ENCODE measurements at places on chromosomes 1 and 21. TPM values are rescaled to one million over a fixed set of nuclear protein-coding genes. Genes with fewer than 3 reads are reported as not detected.

GRCh38 chr21:9767592-9768375 is 753.6 kb upstream of the TPTE start:
- DNase-seq, result no peak

DNA sequence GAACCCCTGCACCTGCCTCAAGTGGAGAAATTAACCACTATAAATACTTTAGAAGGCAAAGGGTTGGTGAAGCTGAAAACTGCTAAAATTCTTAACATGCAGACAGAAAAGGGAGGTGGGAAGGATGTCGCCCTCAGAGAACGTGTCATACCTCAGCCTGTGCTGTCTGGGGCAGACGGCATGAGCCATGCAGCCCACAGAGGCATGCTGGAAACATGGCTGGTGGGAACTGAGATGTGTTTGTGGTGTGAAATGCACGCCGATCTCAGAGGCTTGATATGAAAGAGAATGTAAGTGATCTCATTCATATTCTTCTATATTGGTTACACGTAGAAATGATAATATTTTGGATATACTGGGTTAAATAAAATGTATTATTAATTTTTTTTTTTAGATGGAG is 16.3 kb downstream of the AGPAT3 start:
- no peak for DNase-seq

Gene LDLRAD1
- total RNA-seq, result not detected

DNA sequence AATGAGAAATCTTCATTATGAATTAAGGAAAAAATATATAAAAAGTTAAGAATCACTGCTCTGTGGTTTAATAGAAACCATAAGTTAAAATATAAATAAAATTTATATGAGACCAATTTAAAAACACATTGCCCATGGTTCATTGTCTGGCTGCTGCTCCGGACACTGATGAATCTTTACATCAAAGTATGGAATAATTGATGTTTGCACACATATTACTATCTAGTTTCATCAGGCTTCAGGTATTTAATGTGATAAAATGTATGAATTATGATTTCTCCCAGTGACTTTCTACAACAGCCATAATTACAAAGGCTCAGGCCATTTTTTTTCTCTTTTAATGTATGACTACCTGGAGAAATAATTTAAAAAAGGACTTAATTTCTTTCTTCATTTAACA is 599.1 kb upstream of the PRMT6 start:
- DNase-seq, result no peak

GRCh38 chr1:38803647-38804046 is 55.9 kb downstream of the RRAGC start:
- DNase-seq, result no peak

Gene RPE65
- not detected for total RNA-seq

DNA sequence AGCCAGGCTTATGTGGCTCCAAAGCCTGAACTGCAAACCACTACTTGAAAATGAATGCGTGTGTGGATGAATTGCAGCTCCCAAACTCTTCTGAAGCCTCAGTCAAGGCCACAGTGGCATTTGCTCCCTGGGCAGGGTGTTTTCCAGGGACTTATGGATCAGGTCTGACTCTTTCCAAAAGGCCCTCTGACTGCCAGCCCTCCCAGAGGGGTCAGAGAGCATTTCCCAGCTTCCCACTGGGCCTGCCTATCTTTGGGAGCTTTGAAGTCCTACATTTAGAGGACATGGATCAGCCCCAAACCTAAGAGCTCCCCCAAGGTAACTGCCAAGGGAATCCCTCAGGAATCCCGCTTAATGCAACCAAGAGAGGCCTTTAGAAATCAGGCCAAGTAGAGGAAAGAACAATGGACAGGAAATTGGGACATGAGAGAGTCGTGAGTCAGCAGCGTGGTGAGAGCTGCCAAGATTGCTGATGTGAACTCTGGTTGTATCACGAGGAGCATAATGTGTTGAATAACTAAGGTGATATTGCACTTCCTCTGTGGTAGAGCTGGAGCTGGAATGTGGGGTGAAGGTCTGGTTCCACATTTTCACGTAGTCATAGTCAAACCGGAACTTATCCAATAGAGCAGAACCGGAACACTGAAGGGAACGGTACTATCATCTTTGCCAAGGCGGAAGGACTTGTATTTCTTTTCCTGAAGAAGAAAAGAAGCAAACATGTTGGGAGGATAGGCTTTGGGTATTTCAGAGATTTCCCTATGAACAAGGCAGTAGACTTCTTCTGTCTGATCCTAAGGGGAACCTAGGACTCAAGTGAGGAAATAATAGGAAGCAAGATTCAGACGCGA is 99.4 kb upstream of the JUN start:
- no peak for DNase-seq

GRCh38 chr1:77280962-77281361 is 857 bp upstream of the AK5 start:
- no peak for DNase-seq

DNA sequence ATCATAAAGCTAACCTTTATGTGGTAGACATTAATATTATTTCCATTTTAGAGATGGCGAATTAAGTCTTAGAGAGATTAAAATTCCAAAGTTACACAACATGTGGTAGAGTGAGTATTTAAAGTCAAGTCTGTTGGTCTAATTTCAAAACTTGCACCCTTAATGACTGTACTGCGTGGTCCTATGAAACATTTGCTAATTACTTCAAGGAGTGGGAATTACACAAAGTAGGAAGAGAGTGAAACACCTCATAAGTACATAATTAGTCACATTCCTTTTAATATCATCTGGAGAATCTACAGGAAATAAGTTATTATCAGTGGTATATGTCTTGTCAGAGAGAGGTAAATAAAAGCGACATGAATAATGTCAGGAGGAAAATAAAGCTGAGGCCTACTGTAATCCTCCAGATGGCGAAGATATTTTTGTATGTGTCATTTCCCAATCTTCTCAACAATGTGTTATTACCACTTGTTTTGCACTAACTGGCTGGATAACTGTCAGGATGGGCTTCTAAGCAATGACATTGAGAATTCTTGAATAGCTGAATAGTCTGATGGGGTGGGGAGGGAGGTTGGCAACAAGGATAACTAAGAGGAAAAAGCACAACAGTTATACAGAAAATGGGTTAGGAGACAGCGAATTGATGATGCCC is 95.5 kb downstream of the TNFSF18 start:
- DNase-seq, result no peak

DNA sequence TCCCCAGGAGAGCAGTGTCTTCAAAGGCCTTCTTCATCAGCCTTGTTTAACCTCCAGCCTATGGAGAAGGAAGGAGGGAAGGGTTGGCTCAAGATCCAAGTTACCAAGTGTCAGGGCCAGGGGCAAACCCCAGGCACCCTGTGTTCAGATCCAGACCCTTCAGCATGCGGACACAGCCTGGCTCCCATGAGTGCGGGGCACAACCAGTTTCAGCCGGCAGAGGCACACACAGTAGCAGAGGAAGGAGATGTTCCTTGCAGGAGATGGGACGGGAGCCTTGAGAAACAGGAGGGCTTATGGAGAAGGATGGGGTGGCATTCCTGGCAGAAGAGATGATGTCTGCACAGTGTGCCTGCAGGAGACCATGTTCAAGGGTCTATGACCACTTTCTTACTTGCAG is 161.7 kb upstream of the EDN2 start:
- DNase-seq, result no peak

Gene MNDA
- total RNA-seq, result 0.68 TPM

DNA sequence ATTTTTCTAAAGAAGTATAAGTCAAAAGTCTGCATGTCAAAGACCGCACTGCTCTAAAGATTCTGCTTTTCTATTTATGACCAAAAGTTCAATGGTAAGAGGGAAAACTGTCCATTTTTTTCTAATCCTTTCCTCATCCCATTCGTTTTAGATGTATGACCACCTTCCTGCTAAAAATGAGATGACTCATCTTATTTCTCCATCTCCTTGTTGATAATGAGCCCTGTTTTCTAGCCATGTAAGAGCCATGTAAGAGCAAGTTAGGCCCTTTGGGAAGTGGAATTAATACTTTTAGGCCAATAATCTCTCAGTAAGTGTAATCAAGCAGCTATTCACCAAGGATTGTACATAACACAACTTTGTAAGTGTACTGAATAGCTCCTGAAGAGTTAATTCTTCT is 475.6 kb upstream of the B3GALT2 start:
- no peak for DNase-seq

GRCh38 chr1:41314376-41315145 is 46.7 kb upstream of the FOXO6 start:
- DNase-seq, result no peak

Gene C1orf167
- not detected for total RNA-seq

DNA sequence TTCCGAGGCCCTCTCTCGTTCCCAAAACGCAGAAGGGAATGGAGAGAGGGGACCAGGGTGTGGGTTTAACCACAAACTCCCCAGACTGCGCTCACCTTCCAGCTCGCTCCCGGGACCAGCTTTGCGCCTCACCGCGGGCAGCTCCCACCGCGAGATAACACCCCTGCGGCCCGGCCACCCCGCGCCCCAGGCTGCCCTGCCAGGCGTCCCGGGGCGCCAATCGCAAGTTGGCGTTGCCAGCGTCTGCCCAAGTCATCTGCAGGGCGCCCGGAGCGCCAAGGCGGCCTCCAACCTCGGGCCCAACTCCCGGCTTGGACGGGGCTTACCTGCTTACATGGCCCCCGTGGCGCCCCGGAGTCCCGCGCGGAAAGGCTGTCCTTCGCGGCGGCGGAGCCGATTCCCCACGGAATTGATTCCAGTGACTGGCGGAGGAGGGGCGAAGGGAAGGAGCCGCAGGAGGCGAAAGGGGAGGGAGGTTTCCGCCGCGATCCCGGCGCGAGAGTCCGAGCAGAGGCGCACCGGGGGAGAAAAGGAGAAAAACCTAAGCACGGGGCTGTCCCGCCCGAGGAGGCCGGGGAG is 456 bp downstream of the PTPN14 start:
- DNase-seq, result no peak

Gene HSD3B1
- not detected for total RNA-seq

- no peak for DNase-seq
Measured at GRCh38 chr1:72936942-72937341, 654.6 kb upstream of the NEGR1 start.

DNA sequence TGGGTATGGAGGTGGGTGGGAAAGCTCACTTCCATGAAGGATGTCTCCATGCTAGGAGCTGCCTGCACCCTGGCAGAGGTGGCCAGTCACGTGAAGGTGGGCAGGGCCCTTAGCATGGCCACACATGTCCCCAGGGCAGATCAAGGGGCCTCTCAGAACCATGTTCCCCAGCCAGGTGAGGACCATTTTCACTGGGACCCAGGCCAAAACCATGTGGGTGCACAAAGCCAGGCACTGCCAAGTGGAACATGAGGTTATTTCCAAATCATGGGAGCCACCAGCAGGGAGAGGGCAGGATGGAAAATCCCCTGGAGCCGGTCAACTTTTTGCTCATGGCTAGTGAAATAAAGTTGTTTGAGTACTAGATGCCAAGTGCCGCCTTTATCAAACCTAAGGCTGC is 9.7 kb downstream of the ZNF692 start:
- no peak for DNase-seq

Gene PSMB4
- 224 TPM for total RNA-seq

DNA sequence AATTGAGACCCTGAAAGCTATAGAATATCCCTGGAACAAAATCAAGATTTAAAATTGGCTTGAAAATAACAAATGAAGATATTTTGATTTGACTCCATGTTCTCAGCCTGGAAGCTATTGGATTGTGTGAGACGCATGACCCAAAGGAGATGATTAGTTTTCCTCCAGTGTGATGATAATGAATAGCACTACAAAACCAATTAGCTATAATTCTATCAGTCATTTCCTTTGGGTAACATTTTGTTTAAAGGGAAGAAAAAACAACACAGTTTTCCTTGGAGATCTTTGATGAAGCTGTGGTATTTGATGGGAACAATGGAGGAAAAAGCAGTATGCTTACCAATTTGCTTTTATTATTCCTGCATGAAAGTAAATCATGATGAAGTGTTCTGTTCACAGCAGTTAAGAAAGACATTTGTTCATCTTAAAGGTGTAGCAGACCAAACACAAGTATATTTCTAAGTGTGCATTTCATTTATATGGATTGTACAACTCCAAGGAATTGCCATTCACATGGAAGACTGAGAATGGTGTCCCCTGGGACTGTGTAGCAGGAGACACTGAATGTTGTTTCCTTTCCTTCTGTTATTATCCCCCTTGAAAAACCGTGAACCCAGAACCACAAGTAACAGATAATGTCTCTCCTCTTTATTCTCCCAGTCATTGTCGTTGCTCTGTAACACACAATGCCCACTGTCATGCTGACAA is 111.4 kb downstream of the CACHD1 start:
- no peak for DNase-seq

DNA sequence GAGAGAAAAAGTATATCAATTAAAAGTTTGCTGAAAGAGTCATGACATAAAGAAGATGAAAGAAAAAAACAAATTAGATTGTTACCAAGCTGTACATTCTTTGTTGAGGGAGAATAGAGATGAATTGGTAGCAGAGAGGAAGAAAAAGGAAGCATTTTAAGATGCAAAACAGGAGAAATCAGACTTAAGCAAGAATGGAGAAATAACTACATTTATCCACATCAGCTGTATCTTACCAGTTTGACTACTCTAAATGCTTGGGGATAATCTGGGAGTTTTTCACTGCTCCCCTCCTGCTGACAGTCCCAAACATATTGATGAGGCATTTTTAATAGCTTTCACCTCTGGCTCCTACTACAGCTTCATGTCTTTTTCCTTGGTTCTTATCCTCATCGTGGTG is 16.8 kb upstream of the PTPRC start:
- no peak for DNase-seq

Gene TRIM46
- total RNA-seq, result 4.1 TPM

- DNase-seq, result no peak
Measured at GRCh38 chr1:203130358-203130985, 2.9 kb downstream of the ADORA1 start.

- no peak for DNase-seq
Measured at GRCh38 chr1:89901957-89902669, 81.3 kb downstream of the LRRC8D start.

DNA sequence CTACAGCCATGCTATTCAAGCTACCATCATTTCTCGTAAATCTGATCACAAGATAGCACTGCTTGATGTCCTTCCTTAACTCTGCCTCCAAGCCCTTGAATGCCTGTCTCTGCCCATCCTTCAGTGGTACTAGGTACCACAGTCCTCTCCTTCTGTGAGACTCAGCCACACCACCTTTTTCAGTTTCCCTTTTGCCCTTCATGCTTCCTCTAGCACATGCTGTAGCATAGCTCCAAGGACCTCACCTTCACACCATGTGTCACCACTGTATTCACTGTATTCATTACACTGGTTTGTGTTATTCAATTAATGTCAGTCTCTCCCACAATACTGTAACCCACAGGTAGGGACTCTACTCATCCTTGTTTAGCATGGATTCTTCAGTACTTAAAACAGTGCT is 8.0 kb upstream of the TP53BP2 start:
- DNase-seq, result no peak

GRCh38 chr1:119903443-119903835 is 7.1 kb upstream of the ADAM30 start:
- no peak for DNase-seq

GRCh38 chr1:26826261-26827105 is at the start of gene ZDHHC18:
TSS of gene ZDHHC18 (plus strand) at chr1:26826688. CDS start at chr1:26826805, 117 bp downstream.
- DNase-seq, result peak; percentile 80

Gene CFHR4
- not detected for total RNA-seq

- no peak for DNase-seq
Measured at GRCh38 chr1:236733653-236734052, 47.4 kb downstream of the ACTN2 start.

- DNase-seq, result no peak
Measured at GRCh38 chr1:170145061-170145460, 698 bp upstream of the NTMT2 start.

GRCh38 chr1:159958719-159959380 is 4.8 kb upstream of the SLAMF9 start:
- no peak for DNase-seq

GRCh38 chr21:28974531-28975227 is 18.0 kb downstream of the LTN1 start:
- no peak for DNase-seq

Measured in naive thymus-derived CD8-positive, alpha-beta T cell (primary cell).